ENCODE measurements at places on chromosomes 3 and 15.
A peak's percentile ranks its signal among the peaks of the same experiment; 100 is the strongest.

GRCh38 chr3:114319453-114319852 lies 25.6 kb downstream of the TIGIT start:
- DNase-seq = peak; percentile 13

DNA sequence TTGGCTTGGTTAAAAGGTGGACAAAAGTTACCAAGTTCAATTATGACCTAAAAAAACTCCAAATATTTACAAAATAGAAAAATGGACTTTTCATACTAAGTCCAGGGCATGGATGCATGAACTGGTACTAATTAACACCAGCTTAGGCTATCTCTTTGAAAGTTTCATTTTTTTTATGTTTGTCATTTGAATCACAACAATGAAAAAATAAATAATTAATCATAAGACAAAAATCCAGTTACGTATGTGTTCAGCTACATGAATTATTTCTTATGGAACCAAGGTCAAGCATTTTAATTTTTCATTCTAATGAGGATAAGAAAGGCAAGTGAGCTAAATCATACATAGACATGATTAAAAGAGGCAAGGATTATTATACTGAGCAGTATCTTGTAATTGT lies 23.7 kb upstream of the STRIT1 start:
- no peak for DNase-seq

DNA sequence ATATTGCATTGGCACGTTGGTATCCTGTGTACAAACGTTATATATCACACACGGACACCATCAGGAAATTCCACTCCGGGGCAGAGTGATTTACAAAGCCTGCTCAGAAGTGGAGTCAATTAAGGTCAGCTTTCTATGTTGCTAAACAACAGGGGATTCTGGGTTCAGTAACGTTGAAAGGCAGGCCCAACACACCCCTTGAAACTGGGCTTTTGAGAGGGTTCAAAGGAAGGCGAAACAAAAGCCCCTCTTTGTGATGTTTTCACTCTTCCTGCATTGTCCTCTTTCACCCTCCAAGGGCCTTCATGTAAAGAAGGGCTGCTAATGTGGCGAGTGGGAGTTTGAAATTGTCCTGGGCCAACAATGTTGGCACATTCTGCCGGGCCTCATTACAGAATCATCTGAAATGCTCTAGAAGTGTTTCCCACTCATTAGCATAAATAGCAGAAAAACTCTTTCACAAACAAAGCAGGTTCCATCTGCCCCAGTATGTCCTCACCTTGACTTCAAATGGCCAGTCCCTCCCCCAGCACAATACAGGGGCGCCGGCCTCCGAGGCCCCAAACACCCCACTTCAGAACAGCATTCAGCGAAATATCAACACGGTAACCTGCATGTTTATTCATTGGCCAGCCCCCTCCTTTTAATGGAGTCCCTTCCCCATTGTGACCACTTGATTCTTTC lies 76.4 kb downstream of the HES1 start:
- no peak for DNase-seq

DNA sequence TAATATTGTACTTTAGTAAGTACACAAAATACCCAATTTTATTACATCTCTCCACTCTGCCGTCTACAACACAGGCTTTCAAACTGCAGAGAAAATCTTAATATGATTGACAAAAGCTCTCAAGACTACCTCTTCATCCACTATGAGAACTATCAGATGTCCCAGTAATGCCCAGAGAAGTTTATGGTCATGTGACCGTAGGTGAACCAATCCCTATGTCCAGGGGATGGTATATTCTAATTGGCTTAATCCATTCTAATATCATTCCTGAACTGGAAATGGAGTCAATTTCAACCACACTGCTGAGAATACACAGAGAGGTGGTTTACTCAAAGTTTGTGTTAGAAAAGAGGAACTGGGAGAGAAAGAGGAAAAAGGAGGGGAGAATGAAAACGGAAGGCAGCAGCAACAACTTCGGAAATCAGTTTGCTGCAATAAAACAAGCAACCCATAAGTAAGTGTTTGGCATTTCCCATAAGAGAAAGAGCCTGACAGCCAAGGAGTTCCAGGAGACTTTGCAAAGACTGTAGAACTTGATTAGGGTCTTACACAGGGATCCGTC lies 7.3 kb downstream of the SST start:
- DNase-seq = no peak

DNA sequence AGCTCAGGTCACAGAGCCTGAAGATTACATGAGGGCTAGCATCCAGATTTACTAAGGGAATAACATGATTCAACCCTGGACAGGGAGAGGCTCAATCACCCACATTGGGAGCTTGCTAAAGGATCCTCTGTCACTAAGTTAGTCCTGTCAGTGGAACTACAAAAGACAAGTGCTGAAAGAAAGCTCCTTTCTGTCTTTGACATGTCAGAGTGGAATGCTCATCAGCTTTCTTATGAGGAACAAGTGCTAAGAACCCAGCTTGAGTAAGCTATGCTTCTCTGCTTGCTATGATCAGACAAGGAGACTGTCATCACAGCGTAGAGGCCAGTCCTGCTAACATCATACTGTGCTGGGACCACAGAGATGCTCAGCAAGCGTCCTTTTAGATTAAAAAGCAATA lies 74.5 kb downstream of the MB21D2 start:
- no peak for DNase-seq

DNA sequence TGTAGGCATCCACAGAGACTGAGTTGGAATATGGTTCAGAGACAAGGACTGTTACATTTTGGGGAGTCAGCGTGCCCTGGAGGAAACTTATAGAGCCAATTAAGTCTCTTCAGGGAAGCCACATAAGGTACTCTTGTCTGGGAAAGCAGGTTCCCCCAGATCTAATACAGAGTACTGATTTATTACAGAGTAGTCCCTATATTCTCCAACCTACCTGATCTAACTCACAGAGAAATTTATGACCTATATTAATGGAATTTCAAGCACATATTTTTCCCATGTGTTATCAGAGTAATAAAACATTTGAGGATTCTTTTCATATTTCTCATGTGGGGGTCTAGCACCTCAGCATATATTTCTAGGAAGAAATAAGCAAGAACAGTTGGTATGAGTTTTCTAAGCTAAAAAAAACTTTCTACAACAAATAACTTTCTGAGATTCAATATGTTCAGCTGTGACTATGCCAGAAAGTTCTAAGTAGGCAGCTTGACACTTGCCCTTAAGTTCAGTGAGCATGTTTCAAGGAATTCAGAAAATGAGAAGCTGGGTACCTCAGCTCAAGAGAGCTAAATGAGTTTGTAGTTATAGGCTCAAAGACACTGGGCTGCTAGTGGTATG lies 75.3 kb upstream of the COL8A1 start:
- DNase-seq = no peak

- no peak for DNase-seq
Observed at GRCh38 chr15:56344336-56344735, 20.9 kb upstream of the TEX9 start.

- no peak for DNase-seq
Observed at GRCh38 chr3:54299169-54299935, 177.0 kb downstream of the CACNA2D3 start.

GRCh38 chr3:107644631-107645030 lies 121.9 kb downstream of the BBX start:
- DNase-seq = no peak

GRCh38 chr3:24225385-24225950 lies 269.2 kb downstream of the THRB start:
- no peak for DNase-seq

DNA sequence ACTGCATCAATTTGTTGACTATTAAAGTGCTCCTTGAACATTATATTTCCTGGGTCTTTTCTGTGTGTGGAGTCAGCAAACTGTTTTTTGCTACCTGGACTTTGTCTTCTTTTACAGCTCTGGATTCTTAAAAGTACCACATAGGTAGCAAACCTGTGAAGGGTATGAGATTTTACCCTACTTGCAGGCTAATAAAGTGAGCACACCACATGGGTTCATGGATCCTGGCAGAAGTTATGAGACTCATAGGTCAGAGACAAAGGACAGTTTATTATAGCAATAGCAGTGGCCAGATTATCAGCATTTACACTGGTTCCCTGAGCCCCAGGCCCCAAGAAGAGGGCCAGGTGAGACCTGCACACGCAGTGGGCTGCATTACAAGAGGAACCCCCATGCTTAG lies 8.0 kb upstream of the SACM1L start:
- no peak for DNase-seq
